Peyer's patch (tissue), 4 donors: ENCODE measurements at places on chromosomes 5 and 9. TPM values are rescaled to one million over a fixed set of nuclear protein-coding genes. Genes with fewer than 3 reads are reported as not detected.

DNA sequence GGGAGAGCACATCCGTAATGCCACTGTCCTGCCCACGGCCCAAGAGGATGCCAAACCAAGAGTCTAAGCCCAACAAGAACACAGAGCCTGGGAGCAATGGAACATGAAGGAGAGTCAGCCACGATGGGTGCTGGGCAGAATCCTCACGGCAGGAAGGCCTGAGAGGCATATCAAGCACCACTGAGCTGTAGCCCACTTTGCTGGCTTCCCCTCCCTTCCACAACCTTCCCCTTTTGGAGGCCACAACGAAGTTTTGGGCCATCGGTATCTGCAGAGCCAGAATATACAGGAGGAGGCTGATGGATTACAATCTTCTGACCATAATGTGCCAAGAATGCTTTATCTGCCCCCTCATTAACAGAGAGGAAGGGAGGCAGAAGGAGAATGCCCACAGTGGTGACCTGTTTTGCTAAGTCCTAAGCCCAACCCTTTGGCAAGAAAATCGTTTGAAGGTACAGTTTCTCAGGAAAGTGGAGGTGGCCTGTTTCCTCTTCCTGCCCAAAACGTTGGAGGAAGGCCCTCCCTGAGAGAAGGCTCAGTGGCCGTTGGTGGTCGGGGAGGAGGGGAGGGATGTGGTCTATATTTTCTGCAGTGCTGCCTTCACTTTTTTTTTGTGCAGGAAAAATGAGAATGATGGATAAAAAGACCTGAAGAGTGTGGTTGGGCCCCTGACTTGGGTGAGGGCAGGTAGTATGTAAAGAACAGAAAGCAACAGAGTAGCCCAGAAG, 26.2 kb downstream of the MACROH2A1 start:
- H3K27ac ChIP-seq, result no peak overlapping the region
- H3K36me3 ChIP-seq, result no peaks in the 10 kb centered on the region
- DNase-seq, result no peak

DNA sequence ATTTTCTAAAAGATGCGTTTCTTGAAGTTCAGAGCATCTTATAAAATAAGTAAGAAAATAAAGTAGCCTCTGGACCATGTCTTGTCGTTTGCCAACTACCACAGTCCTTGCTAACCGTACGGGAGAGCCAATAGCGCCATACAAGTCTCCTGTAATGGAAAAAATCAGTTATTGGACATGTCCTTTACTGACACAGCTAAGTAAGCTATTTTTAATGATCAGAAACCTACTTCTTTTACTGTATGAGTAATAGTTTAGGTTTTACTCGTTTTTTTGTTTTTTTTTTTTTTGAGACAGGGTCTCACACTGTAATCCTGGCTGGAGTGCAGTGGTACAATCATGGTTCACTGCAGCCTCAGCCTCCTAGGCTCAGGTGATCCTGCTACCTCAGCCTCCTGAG, 37.7 kb upstream of the RAPGEF6 start:
- H3K27ac ChIP-seq, result no peak overlapping the region
- no peak for DNase-seq
- peaks cover 67% of the 10 kb centered on the region for H3K36me3 ChIP-seq
- H3K4me1 ChIP-seq, result no peaks in the 10 kb centered on the region

The TAF11L10 gene
- not detected for total RNA-seq

The LCNL1 gene
- total RNA-seq, result not detected

The ACTBL2 gene
- not detected for total RNA-seq

- H3K4me1 ChIP-seq, result no peaks in the 10 kb centered on the region
- H3K4me3 ChIP-seq, result no peak overlapping the region
- DNase-seq, result no peak
- H3K36me3 ChIP-seq, result no peaks in the 10 kb centered on the region
- no peak overlapping the region for H3K27ac ChIP-seq
- H3K27me3 ChIP-seq, result no peaks in the 10 kb centered on the region
Observed at GRCh38 chr9:133044661-133045060, 13.9 kb downstream of the GTF3C5 start.

GRCh38 chr5:7412409-7412808, 16.5 kb downstream of the ADCY2 start:
- H3K27me3 ChIP-seq, result no peaks in the 10 kb centered on the region
- no peak overlapping the region for H3K27ac ChIP-seq
- H3K4me3 ChIP-seq, result no peak overlapping the region
- H3K36me3 ChIP-seq, result no peaks in the 10 kb centered on the region
- DNase-seq, result no peak
- H3K4me1 ChIP-seq, result no peaks in the 10 kb centered on the region

- H3K4me3 ChIP-seq, result no peak overlapping the region
- H3K36me3 ChIP-seq, result no peaks in the 10 kb centered on the region
- DNase-seq, result no peak
- no peaks in the 10 kb centered on the region for H3K27me3 ChIP-seq
- no peak overlapping the region for H3K27ac ChIP-seq
- H3K4me1 ChIP-seq, result no peaks in the 10 kb centered on the region
Observed at GRCh38 chr9:13823026-13823425, 490.9 kb downstream of the NFIB start.

DNA sequence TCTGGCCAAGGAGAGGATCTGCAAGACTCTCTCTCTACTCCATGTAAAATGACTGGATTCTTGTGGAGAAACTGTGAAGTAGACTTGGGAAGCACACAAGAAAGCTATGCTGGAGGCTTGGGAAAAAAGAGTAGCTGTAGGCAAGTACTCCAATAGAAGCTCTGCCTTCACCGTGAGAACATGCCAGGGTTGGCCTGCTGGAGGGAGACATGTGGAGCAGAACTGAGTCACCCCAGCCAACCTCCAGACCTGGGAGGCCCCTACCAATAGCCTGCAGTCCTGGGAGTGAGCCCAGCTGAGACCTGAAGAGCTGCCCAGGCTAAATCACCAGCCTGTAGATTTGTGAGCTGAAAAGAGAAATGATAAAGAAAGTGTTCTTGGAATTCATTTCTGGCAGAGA, 66.6 kb downstream of the DEPDC1B start:
- H3K36me3 ChIP-seq, result no peaks in the 10 kb centered on the region
- no peak overlapping the region for H3K4me3 ChIP-seq
- no peaks in the 10 kb centered on the region for H3K4me1 ChIP-seq
- no peak overlapping the region for H3K27ac ChIP-seq
- DNase-seq, result no peak
